ACHN (cell line): ENCODE measurements at places on chromosomes 16 and 17.

DNA sequence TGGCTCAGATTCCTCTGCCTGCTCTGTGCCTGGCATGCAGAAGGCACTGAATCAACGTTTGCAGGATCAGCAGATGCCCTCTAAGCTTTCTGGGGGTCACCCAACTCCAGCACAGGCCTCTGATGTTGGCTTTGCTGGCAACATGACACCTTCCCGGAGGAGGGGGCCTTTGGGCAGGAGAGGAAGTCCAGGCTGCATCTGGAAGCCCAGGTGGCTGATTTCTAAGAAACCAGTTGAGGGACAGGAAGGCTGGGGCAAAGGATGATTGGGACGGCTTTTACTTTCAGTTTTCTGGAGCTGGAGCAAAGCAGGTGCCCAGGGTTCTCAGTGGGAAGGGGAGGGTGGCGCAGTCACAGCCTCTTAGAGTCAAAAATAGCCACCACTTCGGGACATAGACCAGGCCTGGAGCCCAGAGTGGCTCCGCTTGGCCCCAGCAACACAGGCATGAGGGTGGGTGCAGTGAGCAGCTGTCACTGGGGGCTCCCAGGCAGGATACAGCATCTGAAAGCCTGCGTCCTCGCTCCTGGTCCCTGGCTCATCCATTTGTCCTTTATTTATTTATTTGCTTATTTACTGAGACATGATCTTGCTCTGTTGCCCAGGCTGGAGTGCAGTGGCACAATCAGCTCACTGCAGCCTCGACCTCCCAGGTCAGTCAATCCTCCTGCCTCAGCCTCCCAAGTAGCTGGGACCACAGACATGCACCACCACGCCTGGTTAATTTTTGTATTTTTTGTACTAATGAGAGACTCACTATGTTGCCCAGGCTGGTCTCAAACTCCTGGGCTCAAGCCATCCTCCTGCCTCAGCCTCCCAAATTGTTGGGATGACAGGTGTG lies 15.1 kb downstream of the SOCS1 start:
- DNase-seq, result no peak

- no peak for DNase-seq
Observed at GRCh38 chr16:12669908-12670307, 133.8 kb downstream of the CPPED1 start.

GRCh38 chr17:48541036-48541576 lies 3.8 kb downstream of the HOXB2 start:
- DNase-seq, result no peak

- no peak for DNase-seq
Observed at GRCh38 chr17:10119203-10120108, 79.0 kb downstream of the GAS7 start.

DNA sequence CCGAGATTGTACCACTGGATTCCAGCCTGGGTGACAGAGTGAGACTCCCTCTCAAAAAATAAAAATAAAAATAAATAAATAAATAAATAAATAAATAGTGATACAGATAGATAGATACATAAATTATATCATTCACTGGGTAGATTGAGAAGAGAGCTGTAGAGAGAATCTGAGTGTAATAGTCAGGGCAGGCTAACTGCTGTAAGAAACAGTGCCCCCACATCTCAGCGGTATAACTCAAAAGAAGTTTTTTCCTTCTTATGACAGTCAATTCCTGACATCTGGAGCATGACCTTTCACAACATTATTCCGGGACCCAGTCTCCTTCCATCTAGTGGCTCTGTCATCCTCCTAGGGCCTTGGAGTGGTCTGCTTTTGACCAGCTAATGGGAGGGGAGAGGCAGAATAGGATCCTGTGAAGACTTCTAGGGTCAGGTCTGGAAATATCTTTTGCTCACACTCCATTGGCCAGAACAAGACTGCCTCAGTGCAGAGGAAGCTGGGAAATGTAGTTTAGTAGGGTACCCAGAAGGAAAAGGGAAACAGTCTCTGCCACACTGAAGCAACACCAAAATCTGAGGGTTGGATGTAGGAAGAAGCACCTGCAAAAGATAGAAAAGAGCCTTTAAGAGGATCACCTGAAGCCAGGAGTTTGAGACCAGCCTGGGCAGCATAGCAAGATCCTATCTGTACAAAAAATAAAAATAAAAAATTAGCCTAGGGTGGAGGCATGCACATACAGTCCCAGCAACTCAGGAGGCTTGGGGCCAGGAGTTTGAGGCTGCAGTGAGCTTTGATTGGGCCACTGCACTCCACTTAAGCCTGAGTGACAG lies 3.0 kb upstream of the QPRT start:
- DNase-seq, result peak; percentile 45

DNA sequence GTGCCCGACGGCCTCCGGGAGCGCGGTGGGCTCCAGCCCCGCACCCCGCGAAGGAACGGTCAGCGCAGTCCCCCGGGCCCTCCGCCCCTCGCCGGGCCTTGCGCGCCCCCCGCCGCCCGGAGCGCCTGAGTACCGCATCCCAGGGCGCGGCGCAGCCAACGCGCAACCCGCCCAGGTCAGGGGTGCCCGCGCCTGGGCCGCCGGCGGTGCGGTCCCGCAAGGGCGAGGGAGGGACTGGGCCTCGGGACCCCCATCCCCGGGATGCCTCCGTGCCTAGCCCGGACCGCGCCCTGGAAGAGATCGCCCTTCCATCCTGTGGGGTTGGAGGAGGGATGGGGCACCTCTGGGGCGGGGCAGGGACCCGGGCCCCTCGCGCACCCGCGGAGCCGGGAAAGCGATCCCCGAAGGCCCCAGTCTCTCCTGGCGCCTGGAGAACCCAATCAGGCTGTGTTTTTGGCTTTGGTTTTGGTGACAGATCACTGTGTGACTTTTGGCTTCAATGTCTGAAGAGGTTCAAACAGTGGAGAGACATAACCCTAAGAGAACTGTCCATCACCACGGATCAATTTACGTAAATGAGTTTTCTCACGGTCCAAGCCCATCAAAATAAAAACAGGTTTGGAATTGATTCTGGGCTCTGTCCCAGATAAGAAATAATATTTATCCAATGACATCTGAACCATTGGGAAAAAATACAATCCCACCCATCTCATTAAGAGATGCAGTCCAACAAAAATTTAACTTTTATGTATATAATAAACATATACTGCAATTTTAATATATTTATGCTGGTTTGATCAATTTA lies 17.8 kb downstream of the ENPP7 start:
- no peak for DNase-seq

DNA sequence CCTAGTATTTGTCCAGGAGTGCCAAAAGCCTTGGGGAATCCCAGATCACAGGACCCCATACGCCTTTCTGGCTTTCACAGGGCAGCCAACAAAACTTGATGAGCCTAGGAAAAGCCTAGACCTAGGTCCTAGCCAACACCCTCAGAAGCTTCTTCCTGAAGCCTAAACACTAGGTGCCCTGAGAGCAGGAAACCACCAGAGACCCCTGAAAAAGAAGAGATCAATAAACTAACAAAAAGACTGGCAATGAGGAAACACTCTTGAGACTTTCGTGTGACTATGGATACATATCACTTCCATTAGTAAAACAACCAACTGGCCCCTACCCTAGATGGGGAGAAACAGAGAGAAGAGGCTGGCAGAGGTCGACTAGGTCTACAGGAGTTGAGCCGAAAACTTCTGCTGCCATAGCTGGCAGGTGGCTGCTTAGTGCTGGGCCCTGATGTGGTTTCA lies 1.2 kb downstream of the ORMDL3 start:
- DNase-seq, result no peak

GRCh38 chr17:72974605-72975232 lies 117.8 kb downstream of the SLC39A11 start:
- no peak for DNase-seq
